ENCODE measurements at places on chromosomes 3 and 15.

DNA sequence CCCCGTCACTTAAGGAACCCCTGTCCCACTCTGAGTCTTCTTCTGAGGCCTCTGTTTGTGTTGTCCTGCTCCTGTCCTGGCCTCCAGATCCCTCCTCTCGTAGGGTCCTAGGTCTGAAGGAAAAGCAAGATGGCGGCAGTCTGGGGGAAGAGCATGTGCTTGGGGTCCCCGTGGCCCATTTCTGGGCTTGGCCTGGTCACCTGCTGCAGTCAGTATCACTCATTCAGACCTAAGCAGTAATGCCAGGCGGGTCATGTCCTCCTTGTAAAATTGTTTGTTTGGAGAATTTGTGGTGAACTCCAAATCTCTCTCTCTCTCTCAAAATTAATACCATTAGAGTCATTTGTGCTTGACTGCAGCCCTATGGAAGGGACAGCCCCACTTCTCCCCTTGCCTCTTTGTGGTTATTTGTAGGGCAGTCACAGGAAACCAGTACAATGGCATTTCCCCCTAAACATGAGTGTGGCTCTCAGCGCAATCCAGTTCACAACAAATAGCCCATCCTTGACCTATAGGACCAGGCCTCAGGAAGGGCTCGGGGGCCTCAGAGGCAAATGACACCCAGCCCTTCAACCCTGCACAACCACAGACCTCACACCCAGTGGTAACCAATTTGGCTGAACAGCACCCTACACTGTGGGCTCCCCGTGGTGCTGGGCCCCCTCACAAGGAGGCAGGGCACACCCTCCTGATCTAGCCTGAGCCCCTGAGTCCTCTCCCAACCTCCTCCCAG, 173.5 kb downstream of the OR4M2 start:
- no peak for DNase-seq

- DNase-seq, result no peak
Measured at GRCh38 chr3:183896610-183897009, 11.9 kb upstream of the PARL start.

- DNase-seq, result no peak
Measured at GRCh38 chr3:175672119-175672689, 813.1 kb downstream of the NAALADL2 start.

DNA sequence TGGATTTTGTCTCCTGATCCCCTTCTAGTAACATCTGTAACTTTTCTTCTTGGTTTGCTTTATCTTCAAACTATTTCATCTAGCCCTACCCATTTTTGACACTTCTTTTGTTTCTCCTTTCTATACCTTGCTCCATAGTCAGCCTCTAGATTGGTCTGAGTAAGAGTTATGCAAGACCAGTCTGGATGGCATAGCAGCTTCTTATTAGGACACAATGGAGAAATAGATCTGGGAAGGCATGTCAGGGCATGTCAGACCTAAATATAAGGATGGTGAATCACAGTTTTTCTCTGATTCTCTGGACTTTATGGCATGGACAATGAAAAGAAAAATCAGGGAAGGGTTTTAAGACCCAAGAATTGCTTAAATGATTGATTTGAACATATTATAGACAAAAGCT, 452.5 kb downstream of the RAP2B start:
- no peak for DNase-seq

DNA sequence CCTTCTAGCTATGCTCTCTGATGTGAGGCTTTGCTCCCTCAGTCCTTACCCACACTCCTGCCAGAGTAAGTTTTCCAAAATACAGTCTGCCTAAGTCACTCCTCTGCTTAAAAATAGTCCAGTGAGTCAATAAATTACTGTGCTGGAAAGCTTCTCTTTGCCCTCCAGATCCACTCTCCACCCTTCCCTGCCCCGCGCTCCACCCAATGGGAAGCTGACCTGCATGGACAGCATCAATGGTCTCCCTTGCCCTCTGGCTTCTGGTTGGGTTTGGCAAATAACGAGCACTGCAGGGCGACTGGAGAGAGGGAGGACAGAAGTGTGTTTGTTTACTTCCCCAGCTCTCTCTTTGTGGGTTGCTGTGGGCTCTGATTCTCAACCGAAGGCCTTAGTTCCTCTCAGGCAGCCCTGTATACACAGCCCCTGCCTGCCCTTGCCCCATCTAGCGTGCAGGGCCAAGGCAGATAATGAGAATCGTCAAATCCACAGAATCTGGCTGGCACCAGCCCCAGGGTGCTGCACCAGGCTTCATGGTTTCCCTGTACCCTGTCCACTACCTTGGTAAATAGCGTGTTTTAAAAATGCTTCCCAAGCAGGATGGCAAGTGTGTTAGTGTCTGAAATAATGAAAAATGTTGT, 110.4 kb downstream of the ADAMTSL3 start:
- DNase-seq, result no peak

GRCh38 chr15:97470417-97470816, 490.1 kb upstream of the ARRDC4 start:
- no peak for DNase-seq

GRCh38 chr3:11335056-11335608, 62.9 kb downstream of the ATG7 start:
- DNase-seq, result no peak

- DNase-seq, result no peak
Measured at GRCh38 chr3:43211681-43212080, 74.7 kb upstream of the SNRK start.

DNA sequence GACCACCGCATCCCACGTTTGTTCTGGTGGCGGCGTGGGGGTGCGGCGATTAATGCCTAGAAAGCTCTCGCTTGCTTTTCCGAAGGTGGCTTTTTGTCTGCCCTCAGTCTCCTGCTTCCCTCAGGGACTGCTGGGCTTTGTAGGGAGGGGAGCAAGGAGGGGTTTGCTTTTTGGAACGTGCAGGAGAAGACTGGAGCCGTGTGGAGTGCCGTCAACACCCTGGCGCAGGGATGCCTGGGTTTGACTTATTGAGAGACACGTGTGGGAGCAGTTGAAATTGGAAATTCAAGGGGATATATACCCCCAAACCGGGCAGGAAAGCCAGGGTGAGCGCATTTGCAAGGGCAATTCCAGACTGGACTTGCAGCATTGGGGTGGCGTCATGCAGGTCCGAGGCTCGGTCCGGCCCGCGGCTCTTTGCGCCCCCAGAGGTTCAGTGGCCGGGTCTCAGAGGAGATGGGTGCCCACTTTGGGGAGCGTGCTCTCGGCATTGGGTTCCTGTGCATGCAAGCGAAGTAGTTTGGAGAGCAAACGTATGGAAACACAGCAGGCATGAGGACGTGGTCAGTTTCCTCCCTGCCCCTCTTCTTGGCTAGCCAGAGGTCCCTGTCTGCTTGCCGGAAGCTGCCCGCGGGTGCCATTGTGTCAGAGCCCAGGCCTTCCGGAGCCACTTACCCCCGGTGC, 2.1 kb downstream of the EPHB1 start:
- DNase-seq, result no peak

- DNase-seq, result no peak
Measured at GRCh38 chr15:98883478-98883877, 124.1 kb downstream of the PGPEP1L start.

DNA sequence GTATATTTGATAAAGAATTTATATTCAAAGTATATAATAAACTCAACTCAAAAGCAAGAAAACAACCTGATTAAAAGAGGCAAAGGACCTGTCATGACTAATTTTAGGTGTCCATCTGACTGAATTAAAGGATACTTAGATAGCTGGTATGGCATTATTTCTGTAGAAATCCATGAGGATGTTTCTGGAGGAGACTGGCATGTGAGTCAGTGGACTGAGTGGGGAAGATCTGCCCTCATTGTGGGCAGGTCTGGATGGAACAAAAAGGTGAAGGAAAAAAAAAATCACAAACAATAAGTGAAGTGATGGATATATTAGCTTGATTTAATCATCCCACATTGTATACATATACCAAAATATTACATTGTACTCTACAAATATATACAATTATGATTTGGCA, 16.6 kb downstream of the ANKRD28 start:
- no peak for DNase-seq
